ENCODE measurements at places on chromosomes 5 and 9.

DNA sequence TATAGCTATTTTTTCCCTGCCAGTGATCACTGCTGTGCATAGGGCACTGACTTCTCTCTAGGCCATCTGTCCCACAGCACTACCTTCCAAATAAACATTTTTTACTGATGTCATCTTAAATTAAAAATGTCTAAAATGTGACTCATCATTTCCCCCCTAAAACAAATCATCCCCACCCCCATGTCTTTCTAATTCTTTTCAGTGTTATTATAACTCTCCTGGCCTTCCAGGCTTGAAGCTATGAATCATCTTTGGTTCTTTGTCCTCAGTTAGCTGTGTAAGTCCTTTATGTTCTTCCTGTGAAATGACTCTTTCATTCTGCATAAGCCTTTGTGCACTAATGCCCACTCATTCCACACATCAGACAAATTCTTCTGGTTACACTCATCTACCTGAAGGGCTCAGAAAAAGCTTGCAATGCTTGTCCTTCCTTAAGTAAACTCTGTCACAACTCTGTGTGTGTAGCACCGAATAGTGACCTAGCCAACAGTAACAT is 78.1 kb downstream of the CFAP95 start:
- no peak for DNase-seq

GRCh38 chr5:149154650-149155049 is 13.4 kb downstream of the ABLIM3 start:
- DNase-seq: no peak

DNA sequence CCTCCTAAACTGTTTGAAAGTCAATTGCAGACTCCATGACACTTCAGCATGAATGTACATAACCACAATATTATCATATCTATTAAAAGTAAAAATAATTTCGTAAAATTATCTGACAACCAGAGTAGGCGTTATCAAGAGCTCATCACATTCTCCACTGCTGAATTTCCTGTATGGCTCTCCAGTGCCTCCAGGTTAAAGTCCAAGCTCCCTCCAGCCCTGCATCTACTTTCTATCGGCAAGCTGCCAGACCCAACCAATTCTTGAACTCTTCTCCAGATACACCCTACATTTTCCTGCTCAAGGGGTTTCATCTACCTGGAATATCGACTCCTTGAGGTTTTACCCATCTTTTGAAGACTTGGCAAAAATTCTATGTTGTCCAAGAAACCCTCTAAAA is 74.5 kb upstream of the TBC1D2 start:
- no peak for DNase-seq

- DNase-seq: no peak
These were observed 160.2 kb downstream of the ARHGEF28 start for GRCh38 chr5:73786043-73786831.

GRCh38 chr5:34001241-34001841 is 6.5 kb downstream of the AMACR start:
- no peak for DNase-seq

DNA sequence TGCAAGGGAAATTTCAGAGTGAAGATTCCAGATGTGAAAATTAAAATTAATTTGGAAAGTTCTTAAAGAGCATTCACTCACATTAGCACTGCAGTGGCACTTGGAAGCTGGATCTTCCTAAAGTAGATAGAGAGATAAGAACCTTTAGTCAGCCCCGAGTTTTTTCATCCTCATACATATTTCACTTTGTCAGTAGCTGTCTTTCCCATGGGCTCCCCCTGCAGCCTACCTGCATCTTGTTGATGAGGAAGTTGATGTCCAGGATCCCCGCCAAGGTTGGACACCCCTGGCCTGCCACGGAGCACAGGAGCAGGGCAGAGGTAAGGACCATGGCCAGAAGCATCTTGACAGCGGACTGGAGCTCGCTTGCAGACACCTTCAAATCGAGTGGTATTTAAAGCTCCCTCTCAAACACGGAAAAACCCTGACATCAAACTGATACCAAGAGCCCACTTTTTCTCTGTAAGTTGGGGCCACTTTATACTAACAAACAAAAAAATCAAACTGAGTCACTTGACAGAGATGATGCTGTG is at the start of gene IL9:
Gene IL9, minus strand, starts transcription at position 368 of the 533 bp plus-strand sequence. Its CDS starts 25 bp downstream, at position 343.
- DNase-seq: no peak

DNA sequence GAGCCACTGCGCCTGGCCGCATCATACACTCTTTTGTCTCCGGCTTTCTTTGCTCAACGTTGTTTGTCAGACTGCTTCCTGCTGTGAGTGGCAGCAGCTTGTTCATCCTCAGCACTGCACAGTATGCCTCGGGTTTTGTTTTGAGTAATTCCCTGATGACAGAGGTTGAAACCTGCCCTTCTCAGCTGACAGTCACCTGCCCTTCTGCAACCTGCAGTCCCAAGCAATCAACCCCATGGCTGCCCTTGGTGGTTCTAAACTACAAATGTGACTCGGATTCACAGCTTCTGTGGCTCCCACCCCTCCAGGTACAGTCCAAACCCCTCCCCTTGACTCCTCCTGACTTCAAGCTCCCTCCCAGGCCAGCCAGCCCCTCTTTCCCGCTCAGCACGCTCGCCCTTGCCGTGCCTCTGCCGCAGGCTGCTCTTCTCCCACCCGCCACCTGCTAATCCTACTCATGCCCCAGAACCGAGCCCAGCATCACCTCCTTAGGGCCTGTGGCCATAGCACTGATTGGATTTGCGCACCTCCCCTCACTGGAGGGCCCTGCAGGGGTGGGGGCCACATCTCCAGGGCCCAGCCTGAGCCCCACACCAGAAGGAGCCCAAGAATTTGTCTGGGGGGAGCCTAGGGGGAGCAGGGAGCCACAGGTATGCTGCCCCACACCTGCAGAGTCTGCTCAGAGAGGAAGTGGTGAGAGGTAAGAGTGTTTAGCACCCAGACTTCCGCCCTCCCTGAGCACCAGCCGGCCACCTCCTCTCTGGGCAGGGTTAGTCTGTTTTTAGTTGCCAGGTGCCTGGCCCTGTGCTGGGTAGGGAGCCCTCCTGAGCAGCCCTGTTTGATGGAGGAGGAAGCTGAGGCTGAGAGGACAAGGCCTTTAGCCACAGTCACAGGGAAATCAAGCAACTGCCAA is 10.1 kb downstream of the EEIG1 start:
- peak; percentile 46 for DNase-seq

DNA sequence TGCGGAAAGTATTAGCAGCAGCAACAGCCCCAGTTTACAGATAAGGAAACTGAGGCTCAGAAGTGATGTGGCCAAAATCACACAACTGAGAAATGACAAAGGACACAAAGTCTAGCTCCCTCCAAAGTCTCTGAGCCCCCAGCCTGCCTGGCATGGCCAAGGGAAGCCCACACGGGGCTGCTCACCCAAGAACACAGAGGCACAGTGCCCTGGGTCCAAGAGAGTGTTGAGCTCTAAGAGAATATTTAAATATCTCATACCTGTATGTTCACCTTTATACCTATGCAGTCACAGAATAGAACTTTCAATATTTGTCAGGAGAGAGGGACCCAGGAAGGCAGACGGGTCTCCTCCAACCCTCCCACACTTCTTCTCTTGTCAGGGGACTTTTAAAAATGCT is 16.6 kb downstream of the VAV2 start:
- DNase-seq: no peak

GRCh38 chr9:135547756-135548736 is 2.1 kb downstream of the OBP2A start:
- DNase-seq: no peak

- DNase-seq: no peak
These were observed 301.9 kb downstream of the FER start for GRCh38 chr5:109049565-109049964.

GRCh38 chr9:118533101-118533500 is 828.9 kb downstream of the TLR4 start:
- DNase-seq: no peak

- no peak for DNase-seq
These were observed 106.3 kb downstream of the CCDC192 start for GRCh38 chr5:127809533-127809932.

- DNase-seq: no peak
These were observed 60.3 kb downstream of the PHF2 start for GRCh38 chr9:93636667-93637066.

GRCh38 chr9:136010176-136010575 is 49.0 kb upstream of the UBAC1 start:
- no peak for DNase-seq

- no peak for DNase-seq
These were observed 7.8 kb downstream of the ITGA2 start for GRCh38 chr5:52996979-52997378.

DNA sequence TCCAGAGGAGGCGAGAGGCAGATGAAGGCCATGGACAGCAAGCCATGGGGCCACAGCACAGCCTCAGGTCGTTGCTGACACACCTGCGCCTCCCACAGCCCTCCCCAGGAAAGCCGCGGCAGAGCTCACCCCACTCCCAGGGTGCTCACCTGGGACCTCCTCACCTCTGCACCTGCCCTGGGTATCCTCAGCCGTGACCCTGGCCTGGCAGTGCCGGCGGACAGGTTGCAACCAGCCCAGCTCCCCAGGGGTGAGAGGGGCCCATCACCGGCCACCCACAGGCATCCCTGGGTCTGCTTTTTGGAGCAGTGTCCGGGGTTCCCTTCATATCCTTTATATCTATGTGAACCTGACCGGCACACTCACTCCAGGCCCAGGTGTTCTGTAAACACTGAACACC is 30.4 kb upstream of the FCN1 start:
- no peak for DNase-seq

- no peak for DNase-seq
These were observed 7.9 kb downstream of the GABRP start for GRCh38 chr5:170791325-170791954.

DNA sequence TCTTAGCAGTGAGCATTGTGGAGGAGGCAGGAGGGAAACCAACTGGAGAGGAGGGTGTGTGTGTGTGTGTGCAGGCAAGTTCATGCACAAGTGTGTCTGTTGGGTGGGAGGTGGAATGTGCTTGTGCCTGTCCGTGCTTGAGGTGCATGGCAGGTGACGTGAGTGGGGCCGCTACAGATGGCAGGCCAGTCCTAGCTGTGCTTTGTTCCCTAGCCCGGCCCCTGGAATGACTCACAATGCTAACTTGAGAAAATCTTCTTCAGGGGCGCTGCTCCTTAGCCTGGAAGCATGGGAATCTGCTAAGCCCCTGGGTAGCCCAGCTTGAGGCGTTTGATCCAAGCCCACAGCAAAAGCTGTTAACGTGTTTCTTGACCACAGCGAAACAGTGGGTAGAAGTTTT is 25.0 kb upstream of the DMRT2 start:
- no peak for DNase-seq
